ENCODE measurements at places on chromosomes 7 and 10. TPM values are rescaled to one million over a fixed set of nuclear protein-coding genes. Genes with fewer than 3 reads are reported as not detected.

Gene AGR2
- total RNA-seq, result not detected

Gene DNAJC12
- 12.1 TPM for total RNA-seq

Gene NUTM2A
- 1.2 TPM for total RNA-seq

Gene TMEM140
- total RNA-seq, result 15.0 TPM

Gene ZPBP
- total RNA-seq, result not detected

Gene IGFBP3
- total RNA-seq, result 212 TPM

Gene KNDC1
- total RNA-seq, result 1.9 TPM

Gene UTF1
- not detected for total RNA-seq

Gene CPN1
- not detected for total RNA-seq

Gene TUBAL3
- total RNA-seq, result not detected
